Non-pigmented ciliary epithelial cell (primary cell): ENCODE measurements at places on chromosomes 6 and 20.
A peak's percentile ranks its signal among the peaks of the same experiment; 100 is the strongest.

DNA sequence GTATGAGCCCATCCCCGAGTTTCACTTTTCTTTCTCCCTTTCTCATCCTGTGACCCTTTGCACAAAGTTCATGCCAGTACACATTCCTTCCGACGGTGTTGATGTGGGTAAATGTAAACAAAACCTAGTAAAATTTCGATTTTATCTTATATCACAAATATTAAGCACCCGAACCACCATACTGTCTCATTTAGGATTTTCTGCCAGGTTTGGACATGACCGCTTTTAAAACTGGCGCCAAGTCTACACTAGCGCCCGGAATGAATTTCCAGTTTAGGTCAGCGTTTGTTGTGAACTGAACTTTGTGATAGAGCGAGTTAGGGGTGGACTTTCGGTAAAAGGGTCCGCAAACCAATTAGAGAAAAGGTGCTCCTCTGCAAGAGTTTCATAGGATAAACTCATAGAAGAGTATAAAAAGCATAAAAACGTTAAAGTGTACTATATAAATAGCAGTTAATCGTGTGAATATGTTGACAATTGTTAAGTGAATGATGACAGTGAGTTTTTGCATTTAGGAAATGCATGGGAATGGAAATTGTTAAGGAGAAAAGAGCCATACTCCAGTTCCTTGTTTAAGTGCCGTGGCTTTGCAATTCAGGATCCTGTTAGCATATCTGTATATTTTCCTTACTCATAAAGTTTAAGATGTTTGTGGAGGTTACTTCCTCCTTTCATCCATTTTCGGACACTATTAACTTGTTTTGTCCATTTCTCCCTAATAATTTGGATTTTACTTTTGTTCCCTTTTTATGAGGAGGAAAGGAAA, 937 bp downstream of the AKAP7 start:
- DNase-seq = no peak

DNA sequence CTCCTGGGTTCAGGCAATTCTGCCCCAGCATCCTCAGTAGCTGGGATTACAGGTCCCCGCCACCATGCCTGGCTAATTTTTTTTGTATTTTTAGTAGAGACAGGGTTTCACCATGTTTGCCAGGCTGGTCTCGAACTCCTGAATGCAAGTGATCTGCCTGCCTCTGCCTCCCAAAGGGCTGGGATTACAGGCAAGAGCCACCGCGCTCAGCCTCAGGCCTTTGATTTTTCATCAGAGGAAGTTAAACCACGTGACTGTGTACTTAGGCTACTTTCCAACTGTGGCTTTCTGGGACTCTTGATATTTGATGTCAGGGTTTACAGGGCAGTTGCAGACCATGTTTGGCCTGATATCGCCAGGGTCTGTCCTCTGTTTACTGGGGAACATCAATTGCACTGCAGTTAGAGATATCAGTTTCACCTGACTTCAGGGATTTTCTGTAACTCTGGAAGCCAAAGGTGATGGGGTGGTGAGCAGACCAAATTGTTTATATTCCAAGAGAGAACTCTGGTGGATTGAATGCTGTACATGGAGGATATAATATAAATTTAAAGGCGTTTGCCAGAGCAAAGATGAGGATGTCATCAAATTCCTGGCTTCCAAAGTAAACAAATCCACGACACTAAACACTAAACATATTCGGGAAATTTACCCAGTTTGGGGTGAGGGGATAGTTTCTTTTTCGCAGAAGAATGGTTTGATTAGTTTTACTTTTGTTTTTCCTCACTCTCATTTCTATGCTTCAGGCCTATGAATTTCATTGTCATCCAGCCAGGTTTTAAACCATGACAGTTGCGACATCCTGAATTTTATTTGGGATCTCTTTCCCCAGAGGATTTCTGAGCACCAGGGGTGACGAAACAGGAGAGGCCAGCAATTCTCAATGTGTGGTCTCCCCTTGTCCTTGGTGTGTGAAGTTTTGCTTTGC, 4.2 kb downstream of the PSMF1 start:
- peak; percentile 14 for DNase-seq

DNA sequence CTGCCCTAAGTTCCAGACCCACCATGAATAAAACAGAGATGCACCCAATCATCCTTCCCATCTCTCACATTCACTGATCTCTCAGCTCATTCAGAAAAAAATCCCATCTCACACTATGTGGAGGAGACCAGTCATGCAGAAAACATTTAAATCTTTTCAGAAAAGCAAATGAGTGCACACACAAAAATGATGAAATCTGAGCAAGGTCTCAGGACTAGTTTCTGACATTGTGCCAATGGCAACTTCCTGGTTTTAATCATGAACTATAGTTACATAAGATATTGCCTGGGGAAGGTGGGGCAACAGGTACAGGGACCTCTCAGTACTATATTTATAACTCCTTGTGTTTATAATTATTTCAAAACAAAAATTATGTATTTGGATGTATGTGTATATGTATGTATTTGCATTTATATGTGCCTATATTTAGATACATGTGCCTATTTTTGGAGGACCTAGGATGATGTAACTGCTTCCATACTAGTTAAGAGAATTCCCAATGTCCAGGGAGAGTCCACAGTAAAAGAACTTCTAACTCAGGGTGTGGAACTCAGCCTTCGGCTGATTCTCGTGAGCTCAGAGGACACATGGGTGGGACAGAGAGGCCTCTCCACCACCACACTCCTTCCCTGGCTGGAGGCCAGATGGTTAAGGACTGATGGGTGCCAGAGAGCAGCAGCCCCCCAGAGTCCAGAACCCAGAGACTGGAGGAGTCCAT, 71.7 kb upstream of the MAP3K4 start:
- peak; percentile 54 for DNase-seq

DNA sequence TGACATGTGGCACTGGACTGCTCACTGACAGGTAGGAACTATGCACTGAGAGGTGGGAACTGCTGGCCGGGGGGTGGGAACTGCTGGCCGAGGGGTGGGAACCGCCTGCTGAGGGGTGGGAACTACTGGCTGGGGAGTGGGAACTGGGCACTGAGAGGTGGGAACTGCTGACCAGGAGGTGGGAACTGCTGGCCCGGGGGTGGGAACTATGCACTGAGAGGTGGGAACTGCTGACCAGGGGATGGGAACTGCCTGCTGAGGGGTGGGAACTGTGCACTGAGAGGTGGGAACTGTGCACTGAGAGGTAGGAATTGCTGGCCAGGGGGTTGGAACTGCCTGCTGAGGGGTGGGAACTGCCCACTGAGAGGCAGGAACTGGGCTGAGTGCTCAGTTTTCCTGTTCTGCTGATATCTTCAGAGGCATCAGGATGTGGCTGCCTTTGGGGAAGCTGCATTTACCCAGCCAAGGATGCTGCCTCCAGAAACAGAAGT, 90.2 kb downstream of the THBS2 start:
- no peak for DNase-seq

GRCh38 chr6:29653452-29654038, 3.3 kb upstream of the MOG start:
- DNase-seq = peak; percentile 55

- DNase-seq = peak; percentile 20
Observed at GRCh38 chr6:119110601-119111548, 32.4 kb upstream of the FAM184A start.
